ENCODE measurements at places on chromosomes 4 and X. TPM values are rescaled to one million over a fixed set of nuclear protein-coding genes. Genes with fewer than 3 reads are reported as not detected.
A peak's percentile ranks its signal among the peaks of the same experiment; 100 is the strongest.

GRCh38 chrX:44708470-44708869, 135.4 kb upstream of the DUSP21 start:
- H3K36me3 ChIP-seq: no peaks in the 10 kb centered on the region
- DNase-seq: no peak
- no peak overlapping the region for H3K27ac ChIP-seq
- no peaks in the 10 kb centered on the region for H3K27me3 ChIP-seq
- no peaks in the 10 kb centered on the region for H3K4me1 ChIP-seq

DNA sequence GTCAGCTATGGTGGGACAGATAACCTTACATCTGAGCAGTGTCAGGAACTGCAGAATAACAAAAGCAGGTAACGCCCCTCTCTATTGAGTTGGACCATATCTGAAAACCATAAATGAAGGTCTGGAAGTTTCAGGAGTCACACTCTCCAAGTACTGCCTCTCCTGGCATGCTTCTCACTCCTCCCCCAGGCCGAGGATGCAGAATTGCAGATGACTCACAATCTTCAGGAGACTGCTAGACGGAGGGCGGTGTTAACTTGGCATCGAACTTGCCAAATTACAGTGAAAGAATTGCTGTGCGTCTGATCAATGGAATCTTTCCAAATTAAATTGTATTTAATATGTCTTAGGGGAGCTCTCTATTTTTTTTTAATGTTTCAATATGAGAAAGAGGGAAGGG, 67.1 kb upstream of the TRIM2 start:
- no peak overlapping the region for H3K4me3 ChIP-seq
- H3K27me3 ChIP-seq: no peaks in the 10 kb centered on the region
- H3K27ac ChIP-seq: no peak overlapping the region

DRP2 gene
- not detected for total RNA-seq

DNA sequence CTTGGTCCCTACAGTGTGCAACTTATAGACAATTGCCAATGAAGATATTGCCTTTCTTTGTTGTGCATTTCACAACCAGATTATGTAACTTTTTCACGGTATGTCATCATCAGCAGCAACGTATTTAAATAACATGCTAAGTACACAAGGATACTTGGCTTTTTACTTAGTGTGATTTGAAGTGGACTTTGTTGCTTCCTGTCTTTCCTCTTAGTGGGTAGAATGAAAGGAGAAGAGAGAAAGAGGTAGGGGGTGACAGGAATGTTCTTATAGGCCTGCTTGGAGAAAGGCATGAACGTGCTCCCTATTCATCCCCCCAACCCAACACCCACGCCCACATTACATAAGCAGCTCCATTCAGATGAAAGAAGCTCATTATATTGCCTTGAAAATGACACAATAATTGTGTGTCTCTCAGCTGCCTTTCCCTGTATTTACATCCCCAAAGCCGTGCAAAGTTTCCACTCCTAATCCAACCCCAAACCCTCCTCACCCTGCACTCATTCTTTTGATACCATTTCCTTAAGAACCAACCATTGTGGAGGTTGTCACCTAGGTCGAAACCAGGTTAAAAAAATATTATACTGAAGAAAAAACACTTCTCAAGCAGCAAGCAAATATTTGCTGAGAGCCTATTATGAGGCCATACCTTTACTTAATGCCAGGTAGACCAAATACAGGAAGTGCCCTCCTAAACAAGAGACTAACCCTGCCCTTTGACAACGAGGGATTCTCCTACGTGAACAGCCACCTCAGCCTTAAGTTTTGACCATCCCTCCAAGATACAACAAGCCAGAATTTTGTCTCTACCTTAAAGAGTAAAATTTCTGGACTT, 25.2 kb upstream of the GK start:
- no peaks in the 10 kb centered on the region for H3K36me3 ChIP-seq
- DNase-seq: no peak
- H3K27ac ChIP-seq: no peak overlapping the region

DNA sequence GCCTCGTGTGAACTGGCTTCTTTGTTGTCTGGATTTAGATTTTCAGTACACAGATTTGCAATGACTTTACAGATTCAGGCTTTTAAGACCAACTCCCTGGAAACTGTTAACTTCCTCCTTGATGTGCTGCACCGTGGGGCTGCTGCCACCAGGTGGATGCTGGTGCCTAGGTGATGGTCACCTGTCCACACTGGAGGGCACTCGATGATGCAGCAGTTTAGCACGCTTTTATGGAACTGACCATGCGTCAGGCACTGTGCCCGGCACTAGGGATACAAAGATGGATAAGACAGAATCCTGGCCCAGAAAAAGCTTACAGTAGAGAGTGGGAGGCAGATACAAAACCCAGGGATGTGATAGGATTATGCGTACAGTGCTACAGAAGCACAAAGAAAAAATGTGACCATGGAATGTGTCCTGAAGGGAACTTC, 180.7 kb downstream of the CEP135 start:
- no peaks in the 10 kb centered on the region for H3K36me3 ChIP-seq
- H3K27ac ChIP-seq: no peak overlapping the region
- H3K27me3 ChIP-seq: no peaks in the 10 kb centered on the region
- H3K4me3 ChIP-seq: no peak overlapping the region

DNA sequence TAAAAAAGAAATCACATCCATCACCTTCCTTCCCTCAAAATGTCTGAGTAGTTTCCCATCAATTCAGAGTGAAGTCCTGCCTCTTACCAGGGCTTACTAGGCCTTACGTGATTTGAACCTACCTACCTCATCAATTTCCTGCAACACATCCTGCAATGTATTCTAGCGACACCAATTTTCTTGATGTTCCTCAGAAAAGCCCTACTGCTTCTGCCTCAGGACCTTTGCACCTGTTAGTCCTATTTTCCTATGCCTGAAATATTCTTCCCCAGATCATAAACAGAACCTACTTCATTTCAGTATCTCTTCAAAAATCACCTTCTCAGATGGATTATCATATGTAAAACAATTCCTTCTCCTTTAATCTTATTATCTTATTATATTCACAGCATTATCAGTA, 52.8 kb downstream of the ZAR1 start:
- no peaks in the 10 kb centered on the region for H3K27me3 ChIP-seq
- H3K36me3 ChIP-seq: peaks cover 26% of the 10 kb centered on the region
- H3K4me3 ChIP-seq: no peak overlapping the region
- H3K27ac ChIP-seq: no peak overlapping the region
- no peaks in the 10 kb centered on the region for H3K4me1 ChIP-seq

GRCh38 chr4:123546573-123547060, 150.0 kb downstream of the SPRY1 start:
- no peaks in the 10 kb centered on the region for H3K36me3 ChIP-seq
- H3K4me3 ChIP-seq: no peak overlapping the region
- DNase-seq: no peak
- no peak overlapping the region for H3K27ac ChIP-seq
- H3K27me3 ChIP-seq: no peaks in the 10 kb centered on the region
- H3K4me1 ChIP-seq: no peaks in the 10 kb centered on the region

UXT gene
- total RNA-seq: 97.5 TPM

RIBC1 gene
- total RNA-seq: 0.39 TPM

DNA sequence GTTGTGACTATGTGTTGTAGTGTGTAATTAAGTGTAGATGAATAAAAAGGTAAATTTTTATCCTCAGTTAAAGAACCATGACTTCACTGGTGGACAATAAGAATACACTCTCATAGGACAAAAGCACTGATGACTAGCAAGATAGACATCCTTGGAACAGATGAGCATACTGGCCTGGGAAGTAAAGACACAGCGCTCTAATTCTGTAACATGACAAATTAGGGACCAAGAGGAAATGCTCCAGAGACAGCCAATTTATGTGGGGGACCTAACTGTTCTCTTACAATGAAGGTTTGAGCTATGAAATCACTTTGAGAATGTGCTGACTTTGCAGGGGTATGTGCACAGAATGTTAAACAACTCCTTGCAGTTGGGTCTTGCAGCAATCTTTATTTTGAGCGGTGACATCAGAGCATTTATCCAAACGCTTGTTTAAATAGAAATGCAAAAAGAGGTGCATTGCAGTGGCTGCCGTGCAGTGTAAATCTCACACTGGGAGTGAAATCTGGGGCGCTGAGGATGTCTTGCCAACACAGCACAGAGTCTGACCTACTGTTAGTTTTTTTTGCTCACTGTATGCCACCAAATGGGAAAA, 109.3 kb downstream of the MAGEC2 start:
- H3K4me3 ChIP-seq: no peak overlapping the region
- no peaks in the 10 kb centered on the region for H3K36me3 ChIP-seq
- H3K27ac ChIP-seq: no peak overlapping the region
- no peak for DNase-seq

SASH3 gene
- not detected for total RNA-seq

GRCh38 chr4:162456106-162456505, 292.3 kb upstream of the FSTL5 start:
- H3K36me3 ChIP-seq: no peaks in the 10 kb centered on the region
- H3K4me1 ChIP-seq: no peaks in the 10 kb centered on the region
- no peak overlapping the region for H3K27ac ChIP-seq
- no peak for DNase-seq

RENBP gene
- not detected for total RNA-seq

DNA sequence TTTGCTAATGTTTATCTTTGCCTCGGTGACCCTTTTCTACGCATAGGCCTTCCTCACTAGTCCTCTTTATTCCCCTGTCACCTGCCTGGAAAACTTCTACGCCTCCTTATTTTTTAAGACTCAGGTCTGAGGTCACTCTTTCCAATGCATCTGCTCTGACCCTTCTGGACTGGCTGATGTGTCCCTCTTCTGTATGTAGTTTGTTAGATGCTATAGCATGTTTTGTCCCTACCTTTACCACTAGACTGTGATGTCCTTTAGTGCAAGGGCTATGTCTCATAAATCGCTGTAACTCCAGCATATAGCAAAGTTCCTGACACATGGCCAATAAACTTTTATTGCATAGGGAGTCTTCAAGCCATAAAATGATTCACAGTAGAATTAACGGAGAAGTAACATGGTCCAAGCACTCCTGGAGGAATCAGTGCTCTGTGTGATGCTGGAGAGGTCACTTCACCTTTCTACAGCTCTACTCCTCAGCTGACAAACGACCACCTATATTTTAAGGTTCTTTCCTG, 872.5 kb upstream of the SLIT2 start:
- H3K4me1 ChIP-seq: peaks cover 20% of the 10 kb centered on the region
- H3K36me3 ChIP-seq: no peaks in the 10 kb centered on the region
- no peak for DNase-seq
- no peak overlapping the region for H3K27ac ChIP-seq
- no peak overlapping the region for H3K4me3 ChIP-seq
- H3K27me3 ChIP-seq: no peaks in the 10 kb centered on the region

DNA sequence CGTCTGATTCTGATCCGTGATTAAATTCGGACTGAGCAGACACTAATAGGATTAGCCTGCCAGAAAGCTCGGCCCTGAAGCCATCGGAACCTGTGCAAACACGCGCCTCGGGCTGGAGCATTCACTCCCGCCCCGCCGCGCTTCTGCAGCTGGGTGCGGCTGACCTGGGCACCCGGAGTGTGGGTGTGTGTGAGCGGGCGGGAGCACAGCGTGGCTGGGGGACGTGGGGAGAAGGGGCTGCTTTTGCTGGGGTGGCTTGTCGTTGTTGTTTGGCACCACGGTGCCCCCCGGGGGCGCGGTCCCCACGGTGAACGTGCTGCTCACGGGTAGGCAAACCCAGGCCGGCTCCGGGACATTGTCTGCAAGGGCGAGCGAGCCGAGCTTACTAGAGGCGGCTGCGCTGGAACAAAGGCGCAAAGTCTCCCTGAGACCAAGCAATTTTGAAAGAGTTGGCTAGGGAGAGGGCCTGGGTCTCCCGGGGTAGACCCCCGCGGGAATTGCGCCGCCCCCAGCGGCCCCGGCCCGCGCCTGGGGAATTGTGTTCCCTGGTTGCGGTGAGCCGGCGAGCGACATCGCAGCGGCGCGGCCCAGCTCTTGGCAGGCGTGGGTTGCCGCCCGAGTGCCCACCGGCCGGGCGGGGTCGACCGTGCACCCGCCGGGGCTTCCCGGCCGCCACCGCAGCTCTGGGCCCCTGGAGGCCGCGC, 1.4 kb downstream of the MAMLD1 start:
- H3K4me3 ChIP-seq: peak overlapping the region; percentile 73
- no peaks in the 10 kb centered on the region for H3K27me3 ChIP-seq
- H3K36me3 ChIP-seq: no peaks in the 10 kb centered on the region
- H3K27ac ChIP-seq: peak overlapping the region; percentile 51
- H3K4me1 ChIP-seq: peaks cover 21% of the 10 kb centered on the region
- peak; percentile 42 for DNase-seq

DCHS2 gene
- not detected for total RNA-seq

RAB33A gene
- 0.75 TPM for total RNA-seq

DNA sequence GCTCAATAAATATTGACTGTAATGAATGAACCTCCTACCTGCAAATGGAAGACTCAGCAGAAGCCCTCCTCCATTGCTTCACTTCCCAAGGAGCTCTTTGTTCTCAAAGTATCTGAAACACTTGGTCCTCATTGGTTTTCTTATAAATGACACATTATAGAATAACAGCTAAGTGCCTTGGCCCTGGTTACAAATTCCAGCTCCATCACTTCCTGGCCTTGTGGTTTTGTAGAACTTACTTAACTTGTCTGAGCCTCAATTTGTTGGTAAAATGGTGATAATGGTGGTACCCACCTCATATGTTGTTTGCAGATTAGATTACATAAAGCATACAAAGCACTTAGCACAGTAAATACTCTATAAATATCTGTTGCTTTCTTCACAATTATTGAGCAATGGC, 25.2 kb upstream of the SMIM20 start:
- H3K4me1 ChIP-seq: peaks cover 13% of the 10 kb centered on the region
- no peak for DNase-seq
- no peak overlapping the region for H3K4me3 ChIP-seq
- H3K27ac ChIP-seq: no peak overlapping the region
- H3K36me3 ChIP-seq: no peaks in the 10 kb centered on the region

GRCh38 chrX:23435575-23435974, 100.9 kb downstream of the PTCHD1 start:
- H3K4me3 ChIP-seq: no peak overlapping the region
- H3K4me1 ChIP-seq: no peaks in the 10 kb centered on the region
- H3K27ac ChIP-seq: no peak overlapping the region
- no peak for DNase-seq

DNA sequence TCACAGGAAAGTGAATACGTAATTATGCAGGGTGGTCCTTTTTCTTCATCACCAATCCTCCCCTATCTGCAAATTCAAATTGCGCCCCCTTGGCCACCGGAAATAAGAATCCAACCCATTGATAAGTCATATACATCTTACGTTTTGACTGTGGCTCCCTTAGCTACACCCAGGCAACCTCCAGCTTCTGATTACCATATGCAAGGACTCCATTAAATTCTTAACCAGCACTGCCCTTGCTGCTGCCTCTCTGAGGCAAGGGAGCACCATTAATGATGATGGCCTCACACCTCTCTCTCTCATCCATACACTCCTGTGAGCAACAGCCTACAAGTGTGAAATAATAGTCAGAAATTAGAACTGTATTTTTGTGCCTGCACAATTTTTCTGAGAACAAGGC, 106.0 kb upstream of the NOCT start:
- H3K27ac ChIP-seq: no peak overlapping the region
- no peak overlapping the region for H3K4me3 ChIP-seq
- no peak for DNase-seq
- peaks cover 9% of the 10 kb centered on the region for H3K4me1 ChIP-seq
